ENCODE measurements at places on chromosomes 6 and 20.

DNA sequence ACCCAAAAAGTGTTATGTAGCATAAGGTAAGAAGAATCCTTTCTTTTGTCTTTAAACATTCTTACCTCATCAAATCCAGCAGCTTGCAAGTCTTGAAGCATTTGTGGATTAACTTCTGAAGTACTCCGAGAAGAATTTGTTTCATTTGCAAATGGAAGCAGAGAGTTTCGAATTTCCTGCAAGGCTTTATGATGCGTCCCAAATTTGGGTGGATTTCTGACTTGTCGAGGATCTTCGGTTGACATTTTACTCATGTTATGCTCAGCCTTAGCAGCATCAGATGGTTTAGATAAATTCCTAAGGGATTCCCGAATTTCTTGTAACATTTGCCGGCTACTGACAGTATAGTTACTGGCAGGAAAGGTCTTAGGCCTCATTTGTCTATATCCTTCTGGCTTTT is 16.2 kb downstream of the LATS1 start:
- no peak for DNase-seq

DNA sequence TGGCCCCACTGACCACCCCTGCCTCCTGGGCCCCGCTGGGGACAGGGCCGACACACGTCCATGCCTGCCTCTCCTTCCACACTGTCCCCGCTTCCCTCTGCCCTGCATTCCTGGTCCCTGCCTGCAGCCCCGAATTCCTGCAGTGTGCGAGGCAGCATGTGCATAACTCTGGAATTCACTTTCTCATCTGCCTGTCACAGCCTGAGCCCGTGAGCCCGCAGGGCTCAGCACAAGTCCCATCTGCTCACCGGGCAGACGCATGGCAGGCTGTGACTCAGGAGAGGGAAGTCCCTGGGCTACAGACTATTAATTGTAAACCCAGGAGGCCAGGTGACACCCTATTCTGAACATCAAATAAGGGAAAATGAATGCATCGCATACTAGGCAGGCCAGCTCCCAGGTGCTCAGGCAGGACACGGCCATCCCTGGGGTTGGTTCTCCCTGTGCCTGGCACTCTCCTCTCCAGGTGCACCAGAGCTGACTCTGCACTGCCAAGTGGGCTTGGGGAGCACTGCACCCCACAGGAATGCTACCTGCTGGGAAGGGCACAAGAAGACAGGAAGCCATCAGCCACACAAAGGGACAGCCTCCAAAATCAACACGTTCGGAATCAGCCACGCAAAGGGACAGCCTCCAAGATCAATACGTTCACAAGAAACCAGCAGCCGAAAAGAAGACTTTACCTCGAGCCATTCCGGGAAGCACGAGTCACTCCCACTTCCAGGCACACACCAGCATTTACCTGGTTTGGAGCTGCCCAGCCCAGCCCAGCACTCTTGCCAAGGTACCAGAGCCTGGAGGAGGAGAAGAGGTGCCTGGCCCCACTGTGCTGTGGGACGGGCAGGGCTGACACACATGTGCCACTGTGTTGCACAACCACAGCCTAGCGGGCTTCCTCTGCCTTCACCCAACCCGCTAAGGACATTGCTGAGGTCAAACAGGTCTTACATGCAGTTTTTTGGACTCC is 65.9 kb downstream of the DLL1 start:
- DNase-seq: no peak

- peak; percentile 20 for DNase-seq
Measured at GRCh38 chr6:70884074-70884983, 72.5 kb downstream of the B3GAT2 start.

GRCh38 chr20:30611239-30611984 is 646.1 kb upstream of the DEFB115 start:
- DNase-seq: no peak

DNA sequence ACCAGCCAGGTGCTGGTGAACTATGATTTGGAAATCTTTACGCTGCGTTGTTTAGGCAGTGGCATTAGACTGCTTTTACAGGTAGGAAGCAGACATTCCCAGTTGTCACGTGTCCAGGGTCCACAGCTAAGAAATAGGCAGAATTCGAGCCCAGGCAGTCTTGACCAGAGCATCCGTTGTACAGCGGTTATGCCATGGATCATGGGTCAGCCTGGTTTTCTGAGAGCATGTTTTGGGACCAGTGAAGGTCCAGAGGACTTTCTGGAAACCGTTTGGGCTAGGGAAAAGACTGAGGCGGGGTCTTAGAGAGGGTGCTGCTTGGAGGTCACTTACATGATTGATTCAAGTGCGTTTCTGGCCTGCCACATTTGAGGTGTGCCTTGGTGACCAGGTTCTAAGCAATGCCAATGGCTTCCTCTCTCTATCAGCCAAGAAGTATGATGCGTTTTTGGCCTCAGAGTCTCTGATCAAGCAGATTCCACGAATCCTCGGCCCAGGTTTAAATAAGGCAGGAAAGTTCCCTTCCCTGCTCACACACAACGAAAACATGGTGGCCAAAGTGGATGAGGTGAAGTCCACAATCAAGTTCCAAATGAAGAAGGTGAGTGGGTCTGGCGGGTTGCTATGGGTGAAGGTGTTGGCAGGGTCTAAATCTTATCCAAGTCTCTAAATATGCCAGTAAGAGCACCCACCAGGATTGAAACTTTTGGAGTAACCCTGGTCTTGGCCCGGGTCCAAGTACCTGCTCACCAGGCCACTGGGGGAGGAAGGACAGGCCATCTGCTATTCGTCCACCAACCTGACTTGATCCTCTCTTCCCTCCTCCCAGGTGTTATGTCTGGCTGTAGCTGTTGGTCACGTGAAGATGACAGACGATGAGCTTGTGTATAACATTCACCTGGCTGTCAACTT is 1.8 kb downstream of the RPL10A start:
- DNase-seq: no peak

DNA sequence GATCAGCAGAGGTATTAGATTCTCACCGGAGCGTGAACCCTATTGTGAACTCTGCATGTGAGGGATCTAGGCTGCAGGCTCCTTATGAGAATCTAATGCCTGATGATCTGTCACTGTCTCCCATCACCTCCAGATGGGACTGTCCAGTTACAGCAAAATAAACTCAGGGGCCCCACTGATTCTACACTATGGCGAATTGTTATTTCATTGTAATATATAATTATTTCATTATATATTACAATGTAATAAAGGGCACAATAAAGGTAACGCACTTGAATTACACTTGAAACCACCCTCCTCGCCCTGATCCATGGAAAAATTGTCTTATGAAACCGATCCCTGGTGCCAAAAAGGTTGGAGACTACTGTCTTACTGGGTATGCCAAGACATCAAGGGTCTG is 18.6 kb downstream of the PRKN start:
- DNase-seq: no peak

- no peak for DNase-seq
Measured at GRCh38 chr20:461254-462198, 807 bp downstream of the TBC1D20 start.

GRCh38 chr6:71349976-71350615 is 61.5 kb downstream of the OGFRL1 start:
- DNase-seq: no peak

DNA sequence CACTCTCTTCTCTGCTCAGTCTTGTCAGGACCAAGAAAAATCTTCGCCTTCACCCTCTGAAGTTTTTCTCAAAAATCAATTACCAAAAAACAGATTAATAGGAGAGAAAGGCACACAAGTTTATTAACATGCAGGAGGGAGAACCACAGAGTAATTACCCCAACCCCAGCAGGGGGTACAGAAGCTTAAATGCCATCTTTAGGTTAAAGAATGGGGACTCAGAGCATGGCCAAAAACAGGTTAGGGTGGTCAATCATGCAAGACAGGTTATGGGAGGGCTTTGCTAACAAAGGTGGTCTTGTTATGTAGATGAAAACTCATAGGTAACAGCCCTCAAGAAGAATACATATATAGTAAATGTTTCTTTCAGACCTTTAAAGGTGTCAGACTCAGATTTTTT is 100.5 kb upstream of the BTN3A2 start:
- DNase-seq: no peak

GRCh38 chr20:10508060-10508459 is 73.0 kb downstream of the SLX4IP start:
- DNase-seq: no peak

DNA sequence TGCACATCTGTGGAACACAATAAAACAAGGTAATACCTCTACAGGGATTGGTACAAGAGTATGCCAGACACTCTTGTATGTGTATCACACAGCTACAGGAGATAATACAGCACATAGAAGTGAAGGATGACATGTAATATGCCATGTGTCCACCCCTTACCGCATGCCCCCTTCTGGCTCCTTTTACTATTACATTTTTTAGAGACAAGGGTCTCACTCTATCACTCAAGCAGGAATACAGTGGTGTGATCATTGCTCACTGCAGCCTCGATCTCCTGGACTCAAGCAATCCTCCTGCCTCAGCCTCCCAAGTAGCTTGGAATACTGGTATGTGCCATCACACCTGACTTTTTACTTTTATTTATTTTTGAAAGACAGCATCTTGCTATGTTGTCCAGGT is 4.2 kb upstream of the NCR3 start:
- DNase-seq: no peak

DNA sequence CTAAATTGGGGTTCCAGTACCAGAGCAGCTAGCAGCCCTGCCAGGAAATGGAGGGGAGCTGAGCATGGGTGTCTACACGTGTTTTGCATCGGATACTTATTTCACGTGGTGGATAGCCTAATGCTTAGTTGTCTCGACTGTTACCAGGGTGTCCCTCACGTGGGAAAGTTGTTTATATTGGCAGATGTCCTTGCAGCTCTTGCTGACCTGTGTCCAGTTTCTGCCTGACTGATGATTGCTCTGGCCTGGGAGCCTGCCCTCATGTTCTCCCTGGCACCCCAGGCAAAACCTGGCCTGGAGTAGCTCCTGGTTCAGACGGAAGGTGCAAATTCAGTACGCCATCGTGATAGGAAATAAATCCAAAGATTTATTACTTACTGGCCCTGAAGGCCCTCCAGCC is 11.8 kb upstream of the FERMT1 start:
- no peak for DNase-seq

DNA sequence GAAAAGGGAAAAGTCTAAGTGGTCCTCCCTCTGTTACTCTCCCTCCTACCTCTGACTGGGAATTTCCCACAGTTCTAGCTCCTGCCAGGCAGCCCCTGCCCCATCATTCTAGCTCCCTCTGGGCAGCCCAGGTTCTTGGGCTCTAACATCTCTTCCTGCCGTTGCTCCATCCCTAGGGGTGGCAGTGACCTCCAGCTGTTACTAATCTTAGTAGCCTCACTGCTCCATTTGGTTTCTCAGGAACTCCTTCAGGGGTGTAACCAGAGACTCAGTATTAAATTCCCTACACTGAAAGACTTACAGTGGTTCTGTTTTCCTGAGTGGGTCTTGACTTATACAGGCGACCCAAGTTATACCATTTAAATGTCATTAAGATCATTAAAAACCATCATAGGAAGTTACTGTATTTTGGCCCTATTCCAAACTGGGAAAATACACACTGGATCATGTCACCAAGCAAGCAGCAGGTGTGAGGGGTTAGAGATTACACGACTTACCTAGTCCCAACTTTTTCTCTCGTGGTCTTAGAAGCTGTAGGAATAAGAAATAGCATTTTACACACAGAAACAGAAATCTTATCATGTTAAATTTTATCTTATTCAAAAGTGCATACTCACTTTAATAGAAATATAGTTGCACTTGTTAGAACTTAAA is 10.1 kb downstream of the DPM1 start:
- no peak for DNase-seq

- DNase-seq: no peak
Measured at GRCh38 chr6:2579804-2580570, 170.7 kb downstream of the MYLK4 start.
